CD4-positive, alpha-beta T cell treated with Interleukin-12 subunit alpha and Interleukin-12 subunit beta, for 1 hour (primary cell): ENCODE measurements at places on chromosomes 1 and 21.

DNA sequence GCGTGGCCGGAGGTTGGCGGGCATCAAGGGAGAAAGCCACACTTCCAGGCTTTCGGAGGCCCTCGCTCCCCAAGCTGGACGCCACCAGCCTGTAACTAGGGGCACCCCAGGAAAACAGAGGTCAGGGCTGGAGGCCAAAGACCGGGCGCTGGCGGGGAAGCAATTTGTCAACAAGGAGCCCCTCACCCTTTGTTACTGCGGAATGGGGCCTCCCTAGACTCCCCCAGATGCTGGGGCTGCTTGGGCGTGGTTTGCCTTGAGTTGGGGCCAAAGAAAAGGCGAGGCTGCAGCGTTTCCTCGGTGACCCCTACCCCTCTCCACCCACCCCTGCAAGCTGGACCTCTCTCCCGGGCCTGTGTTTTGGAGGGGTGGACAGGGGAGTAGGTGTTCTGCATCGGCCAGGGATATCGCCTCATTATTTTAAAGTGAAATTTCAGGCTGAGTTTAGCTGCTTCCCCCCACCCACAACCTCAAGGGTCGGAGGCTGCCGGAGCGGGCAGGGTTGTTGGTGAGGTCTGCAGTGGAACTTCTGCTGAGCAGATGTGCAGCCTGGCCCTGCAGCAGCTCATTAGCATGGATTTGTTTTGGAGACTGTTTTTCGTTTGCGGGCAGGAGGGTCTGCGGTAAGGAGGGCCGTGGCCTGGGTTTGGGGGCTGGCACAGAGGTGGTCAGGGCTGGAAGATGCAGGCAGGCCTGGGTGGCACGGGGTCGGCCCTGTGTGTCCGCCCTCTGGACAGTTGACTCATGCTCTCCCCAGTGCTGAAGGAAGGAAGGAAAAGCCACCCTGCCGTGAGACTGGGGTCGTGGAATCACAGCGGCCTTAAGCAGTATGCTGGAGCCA lies 1.5 kb downstream of the NBL1 start:
- no peak for DNase-seq

DNA sequence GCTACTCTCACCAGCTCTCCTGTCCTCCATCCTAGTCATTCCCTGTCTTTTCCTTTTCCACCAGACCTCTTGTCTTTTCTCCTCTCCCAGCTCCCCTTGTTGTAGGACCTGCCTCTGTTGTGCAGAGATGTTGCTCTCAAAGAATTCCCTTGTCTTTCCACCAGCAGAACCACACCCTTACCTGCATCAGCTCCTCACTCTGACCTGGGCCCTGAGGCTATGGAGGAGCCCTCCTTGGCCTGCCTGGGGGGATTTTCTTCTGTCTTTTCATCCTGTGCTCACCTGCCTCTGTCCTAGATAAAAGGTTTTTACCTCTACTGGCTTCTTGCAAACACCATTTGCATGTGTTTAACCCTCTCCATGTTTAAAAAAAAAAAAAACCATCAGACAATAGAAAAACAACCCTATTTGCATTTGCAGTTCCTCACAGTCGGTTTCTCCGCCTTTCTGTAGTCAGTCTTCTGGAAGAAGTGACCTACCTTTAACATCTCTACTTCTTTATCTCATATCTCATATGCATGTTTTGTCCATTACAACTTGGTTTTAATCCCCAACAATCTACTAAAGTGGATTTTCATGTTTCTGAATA lies 12.1 kb downstream of the FCRL5 start:
- DNase-seq: no peak

DNA sequence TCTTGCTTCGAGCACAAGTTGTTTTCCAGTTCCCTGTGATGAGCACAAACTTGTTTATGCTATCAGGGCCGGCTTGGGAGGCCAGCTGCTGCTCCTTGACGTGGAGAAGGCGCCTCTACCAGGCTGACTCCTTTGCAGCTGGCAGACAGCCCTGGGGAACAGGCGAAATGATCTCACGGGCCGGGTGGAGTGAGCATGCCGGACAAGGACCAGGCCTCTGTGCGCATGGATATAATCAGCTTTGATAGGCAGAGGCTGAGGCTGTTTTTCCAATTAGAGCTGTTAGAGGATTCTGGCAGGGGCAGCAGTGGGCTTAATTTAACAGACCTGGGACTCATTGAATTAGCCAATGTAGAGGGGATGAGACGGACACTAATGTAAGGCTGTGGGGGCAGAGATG lies 38.9 kb downstream of the FAM163A start:
- DNase-seq: no peak

- no peak for DNase-seq
Measured at GRCh38 chr1:178266113-178266512, 172.2 kb downstream of the RASAL2 start.

DNA sequence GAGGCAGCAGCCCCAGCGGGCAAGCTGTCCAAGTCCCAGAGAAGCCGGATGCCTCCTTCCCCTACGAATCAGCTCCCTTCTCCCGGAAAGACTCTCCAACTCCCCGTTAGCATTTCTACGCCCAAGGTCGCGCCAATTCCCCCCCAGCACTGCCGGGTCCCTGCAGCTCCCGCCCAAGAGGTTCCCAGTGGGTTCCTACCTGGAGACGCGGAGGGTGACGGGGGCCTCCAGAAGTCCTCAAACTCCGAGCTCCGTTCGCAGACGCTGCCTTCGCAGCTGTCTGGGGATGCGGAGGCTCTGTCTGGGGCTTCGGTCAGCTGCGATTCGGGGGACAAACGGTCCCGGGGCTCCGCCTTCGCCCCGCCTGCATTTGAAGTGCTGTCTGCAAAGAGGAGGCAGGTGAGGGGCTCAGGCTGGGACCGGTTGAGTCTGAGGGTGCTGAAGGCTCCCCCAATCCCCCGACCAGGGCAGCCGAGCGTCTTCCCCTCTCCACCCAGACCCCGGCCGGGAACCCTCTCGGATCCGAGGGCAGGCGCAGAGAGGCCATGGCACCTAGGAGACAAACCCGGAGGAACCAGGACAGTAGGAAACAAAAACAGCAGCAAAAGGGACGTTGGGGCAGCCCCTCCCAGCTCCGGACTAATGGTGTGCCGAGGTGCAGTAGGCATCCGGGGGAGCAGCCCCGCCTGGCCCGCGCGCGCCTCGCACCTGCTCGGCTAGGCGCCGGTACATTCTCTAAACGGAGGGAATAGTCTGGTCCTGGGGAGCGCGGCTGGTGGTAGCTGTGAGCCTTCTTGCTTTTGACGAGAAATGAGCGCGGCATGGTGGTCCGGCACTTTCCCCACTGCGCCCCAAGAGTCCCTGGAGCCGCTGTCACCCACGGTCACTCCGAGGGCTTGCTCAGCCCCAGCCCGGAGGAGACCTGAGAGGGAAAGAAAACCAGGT lies 3.8 kb downstream of the GFI1 start:
- DNase-seq: no peak

DNA sequence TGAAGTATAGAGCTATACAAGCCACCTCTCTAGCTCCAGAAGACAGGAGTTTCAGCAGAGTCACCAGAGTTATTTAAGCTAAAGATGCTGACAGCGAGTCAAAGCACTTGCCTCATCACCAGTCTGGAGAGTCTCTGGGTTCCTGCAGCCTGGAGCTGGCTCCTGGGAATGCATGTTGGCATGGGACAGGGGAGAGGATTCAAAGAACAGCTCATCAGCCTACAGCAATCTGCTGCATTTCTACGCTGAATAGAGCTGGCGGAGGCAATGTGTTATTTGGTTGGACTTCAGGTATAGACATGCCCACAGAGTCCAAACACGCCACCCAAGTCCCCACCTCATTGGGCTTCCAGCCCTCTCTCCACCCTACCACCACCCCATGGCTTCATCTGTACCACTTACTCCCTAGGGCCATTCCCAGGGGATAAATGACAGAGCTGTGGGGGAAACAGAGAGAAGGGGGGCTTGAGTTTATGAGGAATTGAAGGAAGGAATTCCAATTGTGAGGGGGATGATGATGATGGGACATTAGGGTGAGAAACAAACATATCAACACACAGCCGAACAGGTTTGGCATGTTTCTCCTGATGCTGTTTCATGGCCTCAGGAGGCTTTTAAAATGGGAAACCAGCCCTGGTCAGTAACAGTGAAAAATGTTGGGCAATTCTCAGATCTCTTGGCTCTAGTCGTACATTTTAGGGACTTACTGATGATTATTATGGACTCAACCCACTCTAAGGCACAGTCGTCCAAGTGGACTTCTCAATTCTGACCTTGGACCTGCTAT lies 58.4 kb downstream of the PLEKHA6 start:
- DNase-seq: no peak

DNA sequence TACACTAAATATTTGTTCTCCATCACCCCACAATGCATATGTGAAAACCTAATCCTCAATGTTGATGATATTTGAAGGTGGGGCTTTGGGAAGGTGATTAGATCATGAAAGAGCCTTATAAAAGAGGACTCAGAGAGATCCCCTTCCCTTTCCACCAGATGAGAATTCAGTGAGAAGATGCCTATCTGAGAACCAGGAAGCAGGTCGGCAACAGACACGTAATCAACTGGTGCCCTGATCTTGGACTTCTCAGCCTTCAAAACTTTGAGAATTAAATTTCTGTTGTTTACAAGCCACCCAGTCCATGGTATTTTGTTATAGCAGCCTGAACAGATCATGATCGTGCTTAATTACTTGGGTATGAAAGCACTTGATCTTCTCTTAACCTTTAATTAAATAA lies 329.4 kb downstream of the KCNT2 start:
- no peak for DNase-seq

DNA sequence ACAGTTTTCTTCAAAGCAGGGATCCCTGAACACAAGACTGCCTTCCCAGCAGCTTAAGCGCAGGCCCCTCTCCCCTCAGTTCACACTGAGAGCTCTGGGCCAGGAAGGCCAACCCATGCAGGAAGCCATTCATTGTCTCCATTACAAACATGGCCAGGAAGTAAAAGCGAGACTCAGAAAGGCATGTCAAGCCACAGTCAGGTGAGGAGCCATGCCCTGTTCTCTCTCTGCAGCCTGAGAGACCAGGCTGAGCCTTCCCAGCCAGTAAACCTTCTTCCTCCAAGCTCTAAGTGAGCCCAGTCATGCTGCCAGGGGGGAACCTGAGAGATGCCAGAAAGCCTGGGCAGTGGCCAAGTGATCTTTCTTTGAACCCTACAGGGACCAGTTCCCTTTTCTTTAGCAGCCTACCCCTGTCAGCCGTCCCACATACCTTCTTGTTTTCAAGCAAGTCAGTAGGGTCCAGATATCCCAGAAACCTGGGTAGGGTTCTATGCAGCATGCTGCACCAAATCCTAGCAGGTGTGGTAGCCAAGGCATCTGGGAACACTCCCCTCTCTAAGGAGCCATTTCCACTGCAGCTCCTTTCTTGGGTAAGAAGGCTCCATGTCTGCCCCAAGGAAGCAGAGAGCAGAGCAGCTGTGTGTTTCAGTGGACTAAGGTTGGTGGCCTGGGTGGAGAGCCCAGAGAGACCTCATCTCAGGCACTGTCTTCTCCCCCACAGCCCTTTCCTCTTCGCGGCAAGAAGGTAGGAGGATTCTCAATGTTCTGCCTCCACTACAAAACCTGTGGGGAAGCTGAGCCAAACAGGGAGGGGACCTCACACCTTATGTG lies 977 bp downstream of the TRAF3IP3 start:
- DNase-seq: peak; percentile 51

GRCh38 chr1:167093846-167094516 lies at the start of gene STYXL2:
STYXL2 (plus strand) TSS chr1:167094075; CDS start chr1:167094850, 775 bp downstream.
- DNase-seq: no peak

GRCh38 chr1:187689129-187689528 lies 860.4 kb downstream of the PLA2G4A start:
- no peak for DNase-seq

DNA sequence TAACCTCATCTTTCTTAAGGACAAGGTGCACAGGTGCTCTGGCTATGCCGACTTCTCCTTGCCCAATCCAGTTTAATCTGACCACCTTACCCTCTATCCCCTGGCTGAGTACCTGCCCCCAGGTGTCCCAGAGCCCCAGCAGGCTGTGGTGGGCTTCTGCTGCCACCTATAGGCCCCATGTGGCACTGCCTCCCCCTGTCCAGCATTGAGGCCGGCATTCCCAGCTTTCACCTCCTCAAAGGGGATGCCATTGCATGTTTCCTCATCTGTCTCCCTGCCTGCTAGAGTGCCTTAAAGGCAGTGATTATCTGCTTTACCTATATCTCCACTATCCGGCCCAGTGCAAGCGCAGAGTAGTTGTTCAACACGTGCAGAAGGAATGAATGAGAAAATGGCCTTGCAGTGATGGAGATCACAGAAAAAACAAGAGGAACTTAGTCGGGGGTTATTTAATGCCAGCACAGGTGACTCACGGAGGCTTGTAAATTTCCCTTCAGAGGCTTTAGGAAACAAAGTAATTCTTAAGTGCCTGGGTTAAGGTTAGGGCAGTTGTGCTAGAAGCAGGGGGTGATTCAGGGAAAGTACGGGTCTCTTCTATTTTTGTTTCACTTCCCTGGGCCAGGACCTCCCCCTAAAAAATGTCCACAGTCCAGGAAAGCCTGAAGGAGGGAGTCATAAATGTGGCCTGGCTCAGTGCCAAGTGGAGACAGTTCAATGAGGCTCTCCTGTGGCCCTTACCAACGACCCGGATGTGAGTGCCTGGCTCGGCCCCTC lies 131.8 kb upstream of the NGF start:
- peak; percentile 7 for DNase-seq

DNA sequence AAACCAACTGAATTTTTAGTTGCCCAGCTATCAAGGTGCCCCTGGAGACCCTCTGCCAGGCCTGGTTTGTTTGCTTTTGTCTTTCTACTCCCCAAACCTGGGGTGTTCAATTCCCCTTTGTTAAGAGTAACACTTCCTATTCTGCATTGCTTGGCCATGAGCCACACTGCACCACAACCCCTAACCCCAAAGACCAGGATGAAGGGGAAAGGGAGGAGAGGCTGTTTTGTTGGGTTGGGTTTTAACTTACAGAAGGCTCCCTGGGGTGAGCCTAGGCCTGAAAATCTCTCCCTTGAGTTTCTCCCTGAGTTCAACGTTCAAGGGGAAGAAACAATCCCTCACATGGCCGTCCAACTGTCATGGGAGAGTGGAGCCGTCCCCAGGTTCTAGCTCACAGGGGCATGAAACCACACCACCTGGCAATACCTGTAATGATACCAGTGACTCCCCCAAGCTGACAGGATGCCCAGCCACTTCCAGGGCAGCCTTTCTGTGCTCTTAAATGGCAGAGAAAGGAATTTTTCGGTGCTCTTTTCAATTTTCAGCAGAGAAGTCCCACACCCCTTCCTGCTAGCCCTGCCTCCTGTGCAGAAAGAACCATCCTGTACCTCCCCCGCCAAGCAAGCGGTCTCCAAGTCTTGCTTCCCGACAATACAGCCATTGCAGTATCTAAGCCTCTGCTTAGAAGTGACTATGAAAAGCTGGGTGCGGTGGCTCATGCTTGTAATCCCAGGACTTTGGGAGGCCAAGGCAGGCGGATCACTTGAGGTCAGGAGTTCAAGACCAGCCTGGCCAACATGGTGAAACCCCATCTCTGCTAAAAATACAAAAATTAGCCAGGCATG lies 14.9 kb downstream of the SLC45A3 start:
- DNase-seq: no peak

GRCh38 chr1:8002329-8002910 lies 23.7 kb downstream of the ERRFI1 start:
- no peak for DNase-seq

GRCh38 chr1:60847855-60848582 lies 234.3 kb upstream of the NFIA start:
- DNase-seq: no peak
